ENCODE measurements at places on chromosomes 13 and 19.

DNA sequence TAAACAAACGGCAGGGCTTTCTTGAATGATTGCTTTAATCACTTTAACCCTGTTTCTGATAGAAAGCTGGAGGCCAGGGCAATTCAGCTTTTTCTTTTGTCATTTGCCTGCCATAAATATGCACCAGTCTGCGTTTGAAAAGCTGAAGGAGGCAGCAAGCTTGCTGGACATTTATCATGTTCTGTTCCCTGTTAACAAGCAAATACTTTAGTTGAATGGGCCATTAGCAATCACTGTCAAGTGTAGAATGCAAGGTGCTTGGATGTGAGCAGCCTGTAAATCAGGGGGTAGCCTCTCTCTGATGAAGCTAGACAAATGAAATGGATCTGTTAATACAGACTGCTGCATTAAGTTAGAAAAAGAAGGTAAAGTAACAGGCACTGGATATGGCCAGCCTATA is 7.6 kb downstream of the EFNB2 start:
- DNase-seq = no peak

GRCh38 chr19:43752287-43752875 is 2.4 kb downstream of the SMG9 start:
- DNase-seq = no peak

DNA sequence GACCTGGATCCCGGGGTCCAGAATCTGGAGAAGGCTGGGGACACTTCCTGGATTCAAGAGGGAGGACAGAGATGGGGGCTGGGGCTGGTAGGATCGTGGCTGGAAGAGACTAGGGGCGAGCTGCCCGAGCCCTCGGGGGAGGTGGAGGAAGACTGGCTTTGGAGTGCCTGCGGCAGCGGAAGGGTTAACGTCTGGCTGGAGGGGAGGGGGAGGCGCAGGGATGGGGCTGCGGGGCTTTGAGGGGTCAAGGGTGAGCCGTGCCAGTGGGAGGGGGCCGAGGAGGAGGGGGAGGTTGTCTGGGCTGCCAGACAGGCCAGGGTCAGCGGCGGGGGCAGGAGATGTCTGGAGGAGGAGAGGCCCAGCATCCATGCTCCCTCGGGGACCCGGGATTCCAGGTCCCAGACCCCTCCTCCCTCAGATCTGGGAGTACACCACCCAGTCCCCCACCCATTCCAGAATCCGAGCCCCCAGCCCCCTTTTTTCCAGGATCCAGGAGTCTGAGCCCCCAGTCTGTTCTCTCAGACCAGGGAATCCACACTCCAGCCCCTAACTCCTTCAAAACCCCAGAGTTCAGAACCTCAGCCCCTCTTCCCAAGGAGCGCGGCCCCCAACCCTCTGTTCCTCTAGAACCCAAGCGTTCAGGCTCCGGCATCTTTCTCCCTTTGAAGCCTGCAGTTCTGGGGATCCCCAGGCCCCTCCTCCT is 3.2 kb upstream of the SPACA6 start:
- no peak for DNase-seq

DNA sequence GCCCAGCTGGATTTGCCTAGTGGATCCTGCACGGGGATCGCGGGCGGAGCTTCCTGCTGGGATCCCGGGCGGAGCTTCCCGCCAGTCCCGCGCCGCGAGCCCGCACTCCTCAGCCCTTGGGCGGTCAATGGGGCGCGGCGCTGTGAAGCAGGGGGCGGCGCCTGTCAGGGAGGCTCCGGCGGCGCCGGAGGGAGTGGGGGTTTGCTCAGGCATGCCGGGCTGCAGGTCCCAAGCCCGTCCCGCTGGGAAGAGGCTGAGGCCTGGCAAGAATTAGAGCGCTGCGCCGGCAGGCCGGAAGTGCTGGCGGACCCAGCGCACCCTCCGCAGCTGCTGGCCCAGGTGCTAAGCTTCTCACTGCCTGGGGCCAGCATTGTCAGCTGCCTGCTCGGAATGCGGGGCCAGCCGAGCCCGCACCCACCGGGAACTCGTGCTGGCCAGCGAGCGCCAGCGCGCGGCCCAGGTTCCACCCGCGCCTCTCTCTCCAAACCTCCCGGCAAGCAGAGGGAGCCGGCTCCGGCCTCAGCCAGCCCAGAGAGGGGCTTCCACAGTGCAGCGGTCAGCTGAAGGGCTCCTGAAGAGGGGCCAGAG is 119.6 kb downstream of the PRR20E start:
- no peak for DNase-seq

DNA sequence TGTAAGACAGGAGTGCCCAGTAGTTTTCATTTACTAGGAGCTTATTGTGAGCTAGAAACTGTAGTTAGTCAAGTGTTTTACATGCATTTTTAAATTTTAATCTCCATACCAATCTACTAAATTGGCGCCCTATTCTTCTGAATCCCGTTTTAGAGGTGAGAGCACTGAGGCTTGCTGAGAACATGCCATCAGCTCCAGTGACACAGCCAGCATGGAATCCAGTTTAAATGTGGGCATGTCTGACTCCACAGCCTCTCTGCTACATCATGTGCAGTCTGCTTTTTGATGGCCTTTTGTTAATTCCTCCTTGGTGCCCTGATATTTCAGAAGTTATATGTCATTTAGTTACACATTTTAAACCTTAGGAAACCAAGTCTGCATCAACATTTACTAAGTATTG is 325.4 kb downstream of the DLEU7 start:
- no peak for DNase-seq

DNA sequence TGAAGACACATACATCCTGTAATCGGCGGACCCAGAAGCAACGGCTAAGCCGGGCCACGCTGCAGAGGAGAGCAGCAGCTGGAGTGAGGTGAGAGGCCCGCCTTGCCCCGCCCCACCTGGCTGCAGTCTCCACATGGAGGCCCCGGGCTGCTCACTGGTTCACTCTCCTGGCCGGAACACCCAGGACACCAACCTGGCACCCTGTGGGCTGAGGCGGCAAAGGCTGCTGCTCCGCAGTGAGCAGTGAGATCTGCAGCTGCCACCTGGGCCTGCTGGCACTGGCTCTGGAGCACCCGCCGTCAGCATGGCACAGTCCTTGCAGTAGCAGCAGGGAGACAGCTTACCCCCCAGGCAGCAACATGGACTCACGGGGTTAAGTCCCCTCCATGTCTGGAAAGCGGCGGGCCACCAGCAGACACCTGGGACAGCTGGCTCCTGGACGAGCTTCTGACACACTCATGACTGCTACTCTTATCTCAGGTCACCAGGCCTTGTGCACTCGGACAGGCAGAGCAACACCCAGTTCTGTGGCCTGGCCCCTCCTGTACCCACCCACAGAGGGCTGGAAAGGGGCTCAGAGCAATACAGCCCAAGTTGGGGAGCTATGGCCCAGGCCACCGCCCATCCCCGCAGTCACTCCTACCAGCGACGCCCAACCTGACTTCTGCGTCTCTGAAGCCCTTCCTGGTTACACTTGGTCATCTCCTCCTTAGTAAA is 13.2 kb upstream of the KPTN start:
- DNase-seq = no peak

DNA sequence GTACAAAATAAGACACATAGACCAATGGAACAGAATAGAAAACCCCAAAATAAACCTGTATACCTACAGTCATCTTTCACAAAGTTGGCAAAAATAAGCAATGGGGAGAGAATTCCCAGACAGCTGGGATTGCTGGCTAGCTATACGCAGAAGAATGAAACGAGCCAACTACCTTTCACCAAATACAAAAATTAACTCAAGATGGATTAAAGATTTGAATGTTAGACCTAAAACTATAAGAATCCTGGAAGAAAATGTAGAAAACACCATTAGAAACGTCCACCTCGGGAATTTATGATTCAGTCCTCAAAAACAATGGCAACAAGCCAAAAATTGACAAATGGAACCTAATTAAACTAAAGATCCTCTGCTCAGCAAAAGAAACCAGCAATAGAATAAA is 408.1 kb upstream of the SLITRK1 start:
- no peak for DNase-seq

DNA sequence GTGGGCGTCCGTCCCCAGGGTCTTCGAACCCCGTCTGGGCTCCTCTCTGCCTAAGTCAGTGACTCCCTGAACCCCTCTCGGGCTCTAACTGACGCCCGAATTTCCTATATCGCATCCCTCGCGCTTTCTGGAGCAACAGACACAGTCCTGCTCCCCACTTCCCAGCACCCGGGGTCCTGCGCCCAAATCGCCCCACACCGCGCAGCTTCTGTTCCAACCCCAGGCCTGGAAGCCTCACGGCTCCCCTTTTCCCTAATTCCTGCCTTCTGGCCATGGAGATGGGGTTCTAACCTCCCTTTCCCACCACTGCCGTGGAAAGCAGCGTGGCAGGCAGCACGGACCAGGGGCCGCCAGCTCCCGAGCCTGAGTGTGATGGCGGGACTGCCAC is 1.6 kb upstream of the GRTP1 start:
- no peak for DNase-seq

Data from stimulated activated CD4-positive, alpha-beta T cell treated with anti-CD3 and anti-CD28 coated beads, Interleukin-1b, Interleukin-23, amount 100 ng/mL, for 1 hour (primary cell).